Omental fat pad (tissue), 4 donors: ENCODE measurements at places on chromosomes 3 and 15. TPM values are rescaled to one million over a fixed set of nuclear protein-coding genes. Genes with fewer than 3 reads are reported as not detected.

The CTXN2 gene
- not detected for total RNA-seq

The DPPA2 gene
- not detected for total RNA-seq

The CACNA2D3 gene
- 6.1 TPM for total RNA-seq

The ZMYND10 gene
- 2.1 TPM for total RNA-seq

The ACKR4 gene
- not detected for total RNA-seq

The NRROS gene
- 18.2 TPM for total RNA-seq

DNA sequence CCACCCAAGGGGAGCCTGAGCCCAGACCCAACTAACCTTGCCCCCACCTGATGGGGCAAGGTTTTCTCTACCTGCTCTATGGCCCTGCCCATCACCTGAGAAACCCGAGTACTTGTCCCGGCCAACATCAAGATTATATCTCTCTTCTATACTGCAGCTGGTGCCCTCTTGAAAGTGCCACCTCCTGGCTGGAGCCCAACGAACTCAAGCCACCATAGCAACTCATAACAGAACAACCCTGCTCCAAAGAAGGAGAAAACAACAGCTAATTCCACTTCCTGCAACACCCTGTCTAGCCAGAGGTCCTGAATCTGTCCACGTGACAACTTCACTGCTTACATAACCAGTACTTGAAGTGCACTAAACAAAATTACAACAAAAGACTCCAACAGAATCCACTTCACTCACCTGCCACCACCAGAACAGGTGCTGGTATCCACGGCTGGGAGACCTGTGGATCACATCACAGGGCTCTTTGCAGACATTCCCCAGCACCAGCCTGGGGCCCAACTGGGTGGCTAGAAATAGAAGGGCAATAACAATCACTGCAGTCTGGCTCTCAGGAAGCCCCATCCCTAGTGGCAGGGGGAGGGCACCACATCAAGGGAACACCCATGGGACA, 49.2 kb downstream of the PIERCE2 start:
- no peak for DNase-seq

DNA sequence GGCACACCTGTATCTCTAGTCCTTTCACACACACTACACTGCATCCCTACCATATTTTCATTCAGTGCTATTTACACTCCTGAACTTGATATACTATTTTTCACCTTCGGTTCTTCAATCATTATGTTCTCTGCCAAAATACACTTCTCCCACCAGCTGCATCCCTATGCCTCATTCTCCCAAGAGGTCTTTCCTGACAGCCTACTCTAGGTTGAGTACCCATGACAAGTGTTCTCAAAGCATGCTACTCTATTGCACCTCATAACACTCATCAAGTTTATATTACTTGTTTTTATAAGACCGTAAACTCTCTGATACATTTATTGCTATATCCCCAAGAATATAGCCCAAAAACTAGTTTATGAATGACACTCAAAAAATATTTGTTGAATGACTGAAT, 549.5 kb downstream of the PYDC2 start:
- DNase-seq: no peak

GRCh38 chr3:177835917-177836316, 638.6 kb upstream of the TBL1XR1 start:
- no peak for DNase-seq

GRCh38 chr3:9388142-9388541, 9.3 kb upstream of the SETD5 start:
- DNase-seq: no peak

DNA sequence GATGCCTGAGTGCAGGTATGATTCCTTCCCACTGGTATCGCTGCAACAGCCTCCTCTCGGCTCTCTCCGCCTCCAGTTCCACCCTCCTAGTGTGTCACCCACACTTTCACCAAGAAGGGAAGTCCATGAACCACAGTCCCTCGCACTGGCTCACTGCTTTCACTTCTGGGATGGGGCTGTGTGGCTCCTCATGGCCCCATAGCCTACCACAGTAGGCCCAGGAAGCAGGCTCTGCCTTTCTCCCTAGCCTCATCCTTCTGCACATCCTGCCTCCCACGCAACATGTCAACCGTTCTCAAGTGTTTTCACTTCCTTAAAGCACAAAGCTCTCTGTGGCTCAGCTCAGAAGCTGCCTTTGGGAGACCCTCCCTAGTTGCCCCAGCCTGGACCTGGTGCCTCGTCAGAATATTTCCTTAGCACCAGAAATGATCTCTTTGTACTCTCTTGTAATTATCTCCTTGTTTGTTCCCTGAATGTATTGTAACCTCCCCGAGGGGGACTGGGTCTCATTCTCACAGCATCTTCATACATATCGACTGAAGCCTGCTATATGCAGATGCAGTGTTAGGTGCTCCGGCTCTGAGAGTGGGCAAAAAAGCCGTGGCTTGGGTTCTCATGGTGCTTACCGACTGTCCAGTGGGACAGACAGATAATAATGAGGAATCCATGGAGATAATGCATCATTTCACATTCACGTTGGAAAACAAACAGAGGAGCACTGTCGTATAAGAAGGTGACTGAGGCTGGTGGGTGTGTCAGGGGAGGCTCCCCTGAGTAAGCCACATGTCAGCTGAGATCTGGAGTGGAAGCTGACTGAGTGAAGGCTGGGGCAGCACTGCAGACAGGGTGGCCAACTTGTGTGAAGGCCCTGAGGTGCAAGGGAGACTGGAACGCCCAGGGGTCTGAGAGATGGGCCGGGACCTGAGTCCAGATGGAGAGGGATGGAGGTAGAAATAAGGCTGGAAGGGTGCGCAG, 107.1 kb downstream of the DGKG start:
- no peak for DNase-seq

GRCh38 chr3:47082519-47082918, 81.4 kb downstream of the SETD2 start:
- DNase-seq: no peak

DNA sequence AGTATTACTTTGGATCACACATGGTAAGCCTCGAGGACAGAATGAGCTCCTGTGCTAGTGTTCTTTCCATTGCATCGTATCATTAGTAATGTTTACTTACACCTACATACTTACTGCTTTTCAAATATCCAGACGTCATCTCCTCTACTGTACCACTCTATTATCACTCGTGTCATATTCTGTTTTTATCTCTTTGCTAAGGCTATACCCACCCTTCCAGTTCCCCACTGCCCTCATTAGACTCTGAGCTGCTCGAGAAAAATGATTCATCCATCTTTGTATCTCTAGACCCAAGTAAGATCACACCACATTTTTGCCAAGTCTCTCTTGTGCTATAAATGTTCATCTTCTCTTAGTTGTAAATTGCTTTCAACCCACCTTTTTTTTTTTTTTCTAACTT, 245.7 kb downstream of the TIGIT start:
- no peak for DNase-seq

DNA sequence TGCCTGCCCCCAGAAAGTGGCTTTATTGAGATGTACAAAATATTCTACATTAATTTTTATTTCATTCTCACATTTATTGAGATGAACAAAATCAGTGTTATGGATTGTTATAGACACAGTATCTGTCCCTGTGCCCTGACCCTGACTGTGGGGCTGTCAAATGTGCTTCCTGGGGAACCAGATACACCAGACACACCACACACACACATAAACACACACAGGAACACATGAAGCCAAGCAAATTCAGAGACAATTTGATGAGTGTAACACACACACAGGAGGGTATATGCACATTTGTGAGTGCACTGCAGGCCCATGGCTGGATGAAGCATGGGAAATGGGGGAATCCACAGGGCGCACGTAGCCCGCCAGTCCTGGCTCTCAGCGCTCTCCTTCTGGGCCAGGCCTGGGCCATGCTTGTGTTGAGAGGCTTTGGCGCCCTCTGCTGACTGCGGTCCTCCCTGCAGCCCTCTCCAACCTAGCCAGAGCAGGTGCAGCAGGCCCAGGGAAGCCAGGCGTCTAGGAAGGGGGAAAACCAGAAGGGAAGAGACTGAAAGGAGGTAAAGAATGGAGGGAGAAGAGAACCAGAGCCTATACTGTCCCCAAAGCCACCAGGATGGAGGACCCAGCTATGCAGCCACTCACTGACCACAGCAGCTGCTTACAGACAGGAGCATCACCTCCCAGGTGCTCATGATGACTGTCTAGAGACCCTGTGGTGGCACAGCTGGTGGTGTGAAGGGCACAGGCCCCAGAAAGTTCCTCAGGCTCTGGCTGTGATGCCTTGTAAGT, 18.0 kb upstream of the LOXL1 start:
- peak; percentile 89 for DNase-seq

- DNase-seq: no peak
Measured at GRCh38 chr15:40059821-40060220, 20.8 kb upstream of the SRP14 start.

DNA sequence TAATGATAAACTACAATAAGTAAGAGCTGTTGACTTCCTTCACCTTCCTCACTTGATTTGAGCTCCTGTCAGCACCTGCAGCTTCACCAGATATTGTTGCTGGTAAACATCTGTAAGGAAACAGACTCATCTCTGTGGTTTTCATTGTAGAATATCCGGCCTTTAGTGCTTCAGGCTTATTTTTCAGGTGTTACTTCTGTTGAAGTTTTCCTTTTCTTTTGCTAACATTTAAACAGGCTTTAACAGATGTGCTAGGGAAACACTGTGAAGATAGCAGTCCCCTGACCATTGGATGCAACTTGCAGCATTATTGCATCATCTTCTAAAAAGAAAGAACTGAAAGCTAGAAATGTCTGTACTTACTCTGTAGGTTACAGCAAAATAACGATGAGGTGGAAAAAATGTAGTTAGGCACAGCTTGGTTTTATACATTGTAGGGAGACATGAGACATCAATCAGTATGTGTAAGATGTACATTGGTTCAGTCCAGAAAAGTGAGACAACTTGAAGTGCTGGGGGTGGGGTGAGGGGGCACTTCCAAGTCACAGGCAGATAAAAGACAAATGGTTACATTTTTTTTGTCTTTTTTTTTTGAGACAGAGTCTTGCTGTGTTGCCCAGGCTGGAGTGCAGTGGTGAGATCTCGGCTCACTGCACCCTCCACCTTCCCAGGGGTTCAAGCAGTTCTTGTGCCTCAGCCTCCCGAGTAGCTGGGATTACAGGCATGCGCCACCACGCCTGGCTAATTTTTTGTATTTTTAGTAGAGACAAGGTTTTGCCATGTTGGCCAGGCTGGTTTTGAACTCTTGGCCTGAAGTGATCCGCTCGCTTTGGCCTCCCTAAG, 10.2 kb downstream of the EDEM1 start:
- DNase-seq: no peak

- no peak for DNase-seq
Measured at GRCh38 chr3:186552408-186553031, 8.3 kb upstream of the CRYGS start.

DNA sequence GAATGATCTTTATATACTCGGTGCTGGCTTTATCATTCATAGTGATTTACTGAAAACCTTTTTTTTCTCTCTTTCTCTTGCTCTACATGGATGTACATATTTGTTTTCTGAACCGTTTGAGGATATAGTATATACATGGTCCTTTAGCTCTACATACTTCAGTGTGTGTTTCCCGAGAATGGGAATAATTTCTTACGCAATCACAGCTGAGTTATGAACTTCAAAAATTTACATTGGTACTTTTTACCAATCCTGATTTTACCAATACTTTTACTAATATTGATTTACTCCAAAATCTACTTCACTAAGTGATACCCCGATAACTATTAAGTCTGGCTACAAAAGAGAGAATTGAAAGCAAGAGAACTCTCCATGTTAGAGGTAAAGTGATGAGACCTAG, 294.3 kb upstream of the ICE2 start:
- DNase-seq: no peak

- no peak for DNase-seq
Measured at GRCh38 chr15:101043011-101043410, 123.9 kb downstream of the LRRK1 start.

GRCh38 chr15:70196372-70197316, 98.9 kb upstream of the TLE3 start:
- peak; percentile 37 for DNase-seq

GRCh38 chr3:27194861-27195483, 174.2 kb downstream of the NEK10 start:
- no peak for DNase-seq

DNA sequence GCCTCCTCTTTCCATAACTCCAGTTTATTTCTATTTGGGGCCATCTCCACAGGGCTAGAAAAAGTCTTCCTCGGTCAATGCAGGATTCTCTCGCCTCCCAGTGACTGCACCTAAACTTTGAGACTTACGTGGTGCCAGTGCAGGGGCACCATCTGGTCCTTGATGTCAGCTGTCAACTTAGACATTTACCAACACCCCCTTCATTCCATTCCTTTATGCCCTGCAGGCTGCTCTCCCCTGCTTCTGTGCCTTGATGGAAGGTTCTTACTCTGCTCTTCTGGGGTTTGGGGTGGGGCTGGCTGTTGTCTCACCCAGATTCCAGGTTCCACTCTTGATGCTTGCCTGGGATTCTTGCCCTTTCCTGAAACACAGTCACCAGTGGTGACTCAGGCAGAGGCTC, 101.8 kb downstream of the ST8SIA2 start:
- DNase-seq: no peak

- no peak for DNase-seq
Measured at GRCh38 chr3:192331749-192332385, 395.5 kb downstream of the FGF12 start.

DNA sequence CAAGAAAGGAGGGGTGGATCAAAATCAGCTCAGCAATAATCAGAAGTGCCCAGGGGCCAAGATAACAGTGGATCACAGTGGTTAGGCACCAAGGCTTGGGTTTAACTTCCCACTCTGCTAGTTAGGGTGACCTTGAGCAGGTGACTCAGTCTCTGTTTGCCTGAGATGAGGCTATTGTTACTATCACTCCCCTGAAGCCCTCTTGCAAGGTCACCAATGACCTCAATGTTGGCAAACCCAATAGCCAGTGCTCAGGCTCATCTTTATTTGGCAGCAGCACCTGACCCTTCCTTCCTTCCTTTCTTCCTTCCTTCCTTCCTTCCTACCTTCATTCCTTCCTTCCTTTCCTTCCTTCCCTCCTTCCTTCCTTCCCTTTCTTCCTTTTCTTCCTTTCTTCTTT, 102.4 kb upstream of the HACD2 start:
- no peak for DNase-seq

GRCh38 chr3:129947538-129948240, 26.8 kb upstream of the TRH start:
- no peak for DNase-seq

DNA sequence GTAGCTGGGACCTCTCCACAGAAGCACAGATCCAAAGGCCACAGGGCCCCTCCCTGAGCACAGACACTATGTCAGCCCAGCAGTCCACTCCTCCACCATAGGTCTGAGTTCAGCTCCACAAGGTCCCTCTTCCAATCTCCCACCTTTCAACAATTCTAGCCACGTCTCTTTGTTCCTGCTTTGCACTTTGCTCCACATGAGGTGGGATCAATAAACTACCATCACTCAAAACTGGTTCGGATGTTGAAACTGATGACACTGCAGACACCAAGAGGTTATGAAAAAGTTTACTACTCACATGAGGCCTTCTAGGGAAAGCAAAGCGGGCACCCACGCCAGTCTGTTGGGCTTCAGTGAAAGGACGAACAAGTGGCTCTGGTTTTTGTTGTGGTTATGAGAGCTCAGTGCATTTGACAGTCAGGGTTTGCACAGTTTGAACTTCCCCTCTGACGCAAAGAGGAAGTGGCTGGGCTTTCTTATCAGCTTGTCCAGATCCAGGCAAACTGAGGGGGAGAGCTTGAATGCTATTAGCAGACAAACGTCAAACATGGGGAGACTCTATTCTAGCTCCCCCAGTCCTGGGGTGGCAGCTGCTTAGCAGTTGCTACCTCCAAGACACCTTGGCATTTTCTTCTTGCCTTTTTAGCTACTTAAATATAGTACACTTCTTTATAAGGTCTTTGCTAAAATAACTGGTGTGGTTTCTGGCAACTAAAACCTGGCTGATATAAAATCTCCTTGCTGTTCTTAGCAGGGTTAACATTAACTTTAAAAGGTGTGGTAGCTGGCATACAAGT, 37.8 kb downstream of the ZNF445 start:
- peak; percentile 27 for DNase-seq

- no peak for DNase-seq
Measured at GRCh38 chr3:114454551-114455251, 160.9 kb downstream of the TIGIT start.
